ENCODE measurements at places on chromosomes 3 and 15.

- DNase-seq, result no peak
Observed at GRCh38 chr15:57570340-57570739, 21.4 kb upstream of the MYZAP start.

DNA sequence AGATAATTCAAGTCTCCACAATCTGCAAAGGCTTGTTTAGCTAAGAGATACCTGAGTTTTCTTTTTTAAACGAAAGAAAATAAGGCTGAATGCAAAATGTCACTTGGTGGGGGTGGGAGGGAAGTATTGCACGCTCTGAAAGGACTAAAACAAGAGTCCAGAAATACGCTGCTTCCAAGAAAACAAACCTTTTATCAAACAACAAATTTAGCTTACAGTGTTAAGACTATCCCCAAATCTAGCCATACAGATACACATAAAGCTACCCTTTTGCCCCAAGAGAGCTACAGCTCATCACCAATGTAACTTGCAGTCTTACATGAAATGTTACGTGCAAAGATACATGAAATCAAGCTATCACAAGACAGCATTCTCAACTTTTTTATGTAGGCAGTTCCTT, 522.5 kb downstream of the FOXP1 start:
- no peak for DNase-seq

GRCh38 chr3:123411340-123412040, 37.4 kb downstream of the ADCY5 start:
- DNase-seq, result no peak

DNA sequence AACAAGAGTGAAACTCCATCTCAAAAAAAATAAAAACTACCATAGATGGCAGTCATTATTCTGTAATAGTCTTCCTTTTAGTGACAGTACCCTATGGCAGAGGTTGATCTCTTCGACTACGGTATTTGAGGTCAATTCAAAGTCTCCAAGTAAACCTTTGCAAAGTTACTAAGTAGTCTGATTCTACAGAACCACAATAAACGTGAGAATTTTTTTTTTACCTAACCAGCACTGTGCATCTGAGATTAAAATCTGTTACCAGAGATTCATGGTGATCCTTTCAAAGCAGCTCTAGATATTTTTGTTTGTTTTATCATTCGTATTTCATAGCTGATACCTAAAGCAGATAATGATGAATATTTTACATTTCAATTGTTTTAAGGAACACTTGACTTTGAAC, 86.6 kb upstream of the CHD2 start:
- no peak for DNase-seq

- DNase-seq, result no peak
Observed at GRCh38 chr15:51947124-51947523, 24.5 kb downstream of the LEO1 start.

DNA sequence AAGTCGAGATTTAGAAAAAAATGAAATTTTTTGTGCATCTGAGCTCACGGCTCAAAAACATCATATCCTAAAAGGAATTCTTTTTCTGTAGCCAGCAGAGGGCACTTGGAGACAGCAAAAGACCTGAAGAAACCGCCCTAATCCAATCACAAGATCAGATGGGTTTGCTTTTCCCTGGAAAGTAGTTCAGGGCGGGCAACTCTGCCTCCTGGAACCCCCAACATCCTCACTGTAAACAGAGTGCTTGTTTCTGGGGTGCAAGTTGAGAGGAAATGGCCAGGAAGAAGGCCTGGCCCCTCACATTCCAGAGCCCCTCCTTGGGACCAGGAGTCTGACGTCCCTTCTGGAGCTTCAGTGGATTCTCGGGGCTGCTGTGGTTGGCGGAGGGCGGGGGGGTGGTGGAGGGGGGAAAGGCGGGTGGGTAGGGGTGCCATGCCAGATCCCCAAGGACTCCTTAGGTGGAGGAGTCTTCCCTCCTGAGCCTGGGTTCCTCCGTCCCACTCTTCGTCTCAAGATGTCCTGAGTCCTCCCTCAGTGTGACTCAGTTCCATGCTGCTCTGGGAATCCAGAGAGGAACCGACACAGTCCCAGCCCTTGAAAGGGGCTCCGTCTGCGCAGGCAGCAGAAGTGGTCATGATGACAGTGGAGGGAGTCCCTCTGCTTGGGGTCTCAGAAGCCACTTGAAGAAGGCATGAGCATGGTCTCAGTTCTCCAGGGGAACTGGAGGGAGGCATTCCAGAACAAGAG, 35.9 kb downstream of the CCK start:
- no peak for DNase-seq

- DNase-seq, result no peak
Observed at GRCh38 chr3:40024526-40024925, 215.1 kb downstream of the MYRIP start.

DNA sequence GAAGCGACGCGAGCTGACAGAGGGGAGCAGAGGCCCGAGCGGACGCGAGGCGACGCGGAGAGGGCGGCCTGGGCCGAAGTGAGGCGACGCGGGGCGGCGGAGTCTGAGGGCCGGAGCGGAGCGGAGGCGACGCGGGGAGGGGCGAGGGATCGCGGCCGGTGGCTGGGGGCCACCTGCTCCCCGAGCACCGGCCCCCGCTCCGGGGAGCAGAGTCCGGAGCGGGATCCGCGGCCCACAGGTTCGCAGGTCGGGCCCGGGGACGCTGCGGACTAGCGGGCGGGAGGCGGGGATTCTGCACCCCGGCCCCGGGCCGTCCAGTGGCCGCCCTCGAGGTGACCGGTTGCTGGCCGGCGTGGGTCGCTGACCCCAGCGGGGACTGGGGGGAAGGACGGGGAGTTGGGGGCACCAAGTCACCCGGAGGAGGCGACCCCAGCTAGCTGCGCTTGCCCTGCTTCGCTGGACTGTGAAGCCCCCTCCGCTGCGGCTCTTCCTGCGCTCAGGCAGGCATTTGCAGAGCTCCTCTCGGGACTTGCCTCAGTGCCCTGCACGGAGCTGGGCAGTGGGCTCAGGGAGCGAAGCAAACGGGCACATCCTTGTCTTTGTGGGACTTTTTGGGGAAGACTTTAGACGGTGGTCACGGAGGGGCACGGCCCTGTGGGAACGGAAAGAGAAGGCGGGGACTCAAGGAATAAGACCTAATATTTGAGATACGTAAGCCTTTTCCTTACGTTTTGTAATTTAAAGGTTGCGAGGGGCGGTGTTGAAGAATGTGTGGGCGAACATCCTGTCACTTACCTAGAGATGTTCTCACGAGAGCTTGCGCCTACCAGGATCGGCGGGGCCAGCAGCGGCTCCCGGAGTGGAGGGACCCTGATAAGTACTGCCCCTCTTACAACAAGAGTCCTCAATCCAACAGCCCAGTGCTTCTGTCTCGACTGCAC, 566 bp downstream of the HMCES start:
- no peak for DNase-seq

DNA sequence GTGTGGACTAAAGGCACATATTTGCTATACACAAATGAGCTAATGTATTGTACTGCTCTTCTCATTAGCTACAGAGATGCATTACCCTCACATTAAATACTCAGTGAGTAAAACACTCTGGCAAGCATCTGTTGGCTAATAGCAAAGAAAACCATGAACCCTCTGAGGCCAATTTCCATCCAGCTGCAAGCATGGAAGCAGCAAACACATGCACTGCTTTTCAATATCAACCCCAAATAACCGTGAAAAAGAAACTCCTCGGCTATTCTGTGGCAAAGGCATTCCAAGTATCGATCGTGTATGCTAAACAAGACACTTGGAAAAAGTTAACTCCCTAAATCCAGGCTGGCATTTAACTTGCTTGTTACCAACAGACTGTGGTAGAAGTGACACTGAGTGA, 67.0 kb downstream of the PEAK1 start:
- no peak for DNase-seq

GRCh38 chr3:196662033-196662432, 22.5 kb downstream of the NRROS start:
- no peak for DNase-seq

DNA sequence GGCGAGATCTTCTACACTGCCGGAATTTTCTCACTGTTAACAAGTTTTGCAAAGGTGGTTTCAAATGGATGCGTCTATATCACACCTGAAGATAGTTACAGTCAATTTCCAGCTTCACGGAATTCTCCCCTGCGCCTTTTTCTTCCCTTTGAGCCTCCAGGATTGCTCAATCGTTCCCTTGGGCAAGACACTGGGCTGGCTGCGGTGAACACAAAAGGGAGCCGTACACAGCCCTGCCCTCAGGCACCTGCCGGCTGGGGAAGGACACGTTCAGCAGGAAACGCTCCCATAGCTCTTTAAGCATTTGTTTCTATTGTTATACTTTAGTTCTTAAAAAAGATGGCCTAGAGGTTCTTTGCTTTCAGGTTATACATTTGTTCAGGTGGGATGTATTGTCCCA, 85.7 kb downstream of the C3orf70 start:
- DNase-seq, result no peak

DNA sequence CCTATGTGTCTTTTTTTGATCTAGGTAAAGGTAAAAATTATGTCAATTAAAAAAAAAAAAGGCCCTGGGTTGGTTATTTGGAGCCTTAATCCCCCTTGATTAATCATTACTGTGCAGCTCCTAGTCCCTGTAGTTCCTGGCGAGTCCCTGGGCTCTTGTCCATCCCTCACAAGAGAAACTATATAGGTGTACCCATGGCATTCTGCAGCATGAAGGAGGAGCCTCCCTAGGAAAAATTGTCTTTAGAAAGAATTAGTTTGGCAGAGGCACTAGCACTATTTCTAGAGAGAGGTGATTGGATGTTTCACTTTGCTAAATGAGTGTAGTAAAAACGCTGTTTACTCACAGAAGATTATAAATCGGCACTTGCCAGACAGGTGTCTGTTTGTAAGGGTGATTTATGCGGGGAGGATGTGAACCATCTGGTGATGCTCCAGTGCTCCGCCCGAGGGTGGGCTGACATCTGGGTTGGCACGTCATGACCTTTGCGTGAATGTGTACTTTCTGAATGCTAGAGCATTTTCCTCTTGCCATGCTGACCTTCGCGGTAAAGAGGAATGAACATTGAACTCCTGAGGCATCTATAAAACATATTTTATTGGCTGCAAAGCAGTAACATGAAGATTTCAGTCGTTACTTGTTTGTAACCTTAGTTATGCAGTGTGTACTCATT, 12.6 kb downstream of the PLCL2 start:
- no peak for DNase-seq

Measured in esophagus squamous epithelium (tissue), 5 donors.